ENCODE measurements at places on chromosomes 5 and 9.
A peak's percentile ranks its signal among the peaks of the same experiment; 100 is the strongest.

DNA sequence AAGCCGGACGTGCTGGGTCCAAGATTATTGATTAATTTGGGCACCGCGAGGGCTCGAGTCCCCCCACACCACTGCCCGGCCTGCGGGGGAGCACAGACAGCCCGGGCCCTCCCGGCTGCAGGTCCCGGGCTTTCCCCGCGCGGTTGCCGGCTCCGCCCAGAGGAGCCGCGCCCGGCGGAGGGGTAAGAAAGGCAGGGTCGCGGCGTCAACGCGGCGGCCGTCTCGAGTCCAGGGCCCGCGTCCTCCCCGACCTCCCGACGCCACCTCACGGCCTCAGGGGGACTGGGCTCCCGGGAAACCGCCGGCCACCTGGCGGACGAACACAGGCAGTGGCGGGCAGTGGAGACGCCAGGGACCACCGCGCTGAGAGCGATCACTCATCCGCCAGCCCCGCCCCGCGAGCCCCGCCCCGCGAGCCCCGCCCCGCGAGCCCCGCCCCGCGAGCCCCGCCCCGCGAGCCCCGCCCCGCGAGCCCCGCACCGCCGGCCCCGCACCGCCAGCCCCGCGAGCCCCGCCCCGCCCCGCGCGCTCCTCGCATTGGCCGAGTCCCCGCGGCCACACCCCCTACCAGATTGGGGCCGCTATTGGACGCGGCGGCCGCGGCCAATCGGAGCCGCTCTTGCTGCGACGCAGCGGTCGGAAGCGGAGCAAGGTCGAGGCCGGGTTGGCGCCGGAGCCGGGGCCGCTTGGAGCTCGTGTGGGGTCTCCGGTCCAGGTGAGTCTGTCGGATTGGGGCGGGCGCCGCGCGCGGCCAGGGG is at the start of gene MRPL41:
MRPL41 (plus strand) TSS at position 616 of the 758 bp plus-strand sequence. CDS start 203 bp downstream, outside the sequence.
- peak; percentile 92 for DNase-seq

GRCh38 chr5:143682929-143683386 is 129.0 kb upstream of the HMHB1 start:
- DNase-seq: no peak

- no peak for DNase-seq
These were observed 57.8 kb upstream of the SPINK5 start for GRCh38 chr5:148005788-148006520.

GRCh38 chr9:98124637-98125426 is 5.8 kb upstream of the TRIM14 start:
- DNase-seq: no peak

GRCh38 chr5:124729720-124730359 is 16.6 kb downstream of the ZNF608 start:
- no peak for DNase-seq

DNA sequence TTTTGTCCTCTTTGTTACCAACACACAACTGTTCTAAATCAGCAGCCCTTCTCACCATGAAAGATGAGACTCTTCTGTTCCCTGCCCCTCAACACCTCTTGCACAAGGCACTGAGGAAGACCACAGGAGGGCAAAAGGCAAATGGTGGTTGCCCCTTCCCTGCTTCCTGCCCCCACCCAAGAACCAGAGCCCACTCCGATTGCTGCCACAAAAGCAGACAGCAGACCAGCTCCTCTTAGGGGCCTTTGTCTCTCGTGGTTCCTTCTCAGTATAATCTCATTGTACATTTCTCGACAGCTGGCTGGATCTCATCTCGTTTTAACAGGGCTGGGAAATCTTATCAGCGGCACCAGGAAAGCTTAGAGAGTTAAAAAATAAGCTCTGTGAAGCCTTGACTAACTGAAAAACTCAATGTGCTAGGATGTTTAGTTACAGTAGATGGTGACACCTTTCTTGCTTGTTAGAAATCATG is 1.1 kb downstream of the MVB12B start:
- DNase-seq: no peak

DNA sequence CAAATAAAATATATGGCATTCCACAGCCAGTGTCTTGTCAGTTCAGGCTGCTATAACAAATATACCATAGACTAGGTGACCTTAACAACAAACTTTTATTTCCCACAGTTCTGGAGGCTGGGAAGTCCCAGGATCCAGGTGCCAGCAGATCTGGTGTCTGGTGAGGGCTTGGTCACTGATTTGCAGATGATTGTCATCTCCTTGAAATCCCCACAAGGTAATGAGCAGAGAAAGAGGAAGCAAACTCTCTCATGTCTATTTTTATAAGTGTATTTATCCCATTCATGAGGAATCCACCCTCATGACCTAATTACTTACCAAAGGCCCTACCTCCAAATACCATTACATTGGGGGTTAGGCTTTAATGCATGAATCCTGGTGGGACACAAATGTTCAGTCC is 663.2 kb downstream of the TLR4 start:
- DNase-seq: no peak

DNA sequence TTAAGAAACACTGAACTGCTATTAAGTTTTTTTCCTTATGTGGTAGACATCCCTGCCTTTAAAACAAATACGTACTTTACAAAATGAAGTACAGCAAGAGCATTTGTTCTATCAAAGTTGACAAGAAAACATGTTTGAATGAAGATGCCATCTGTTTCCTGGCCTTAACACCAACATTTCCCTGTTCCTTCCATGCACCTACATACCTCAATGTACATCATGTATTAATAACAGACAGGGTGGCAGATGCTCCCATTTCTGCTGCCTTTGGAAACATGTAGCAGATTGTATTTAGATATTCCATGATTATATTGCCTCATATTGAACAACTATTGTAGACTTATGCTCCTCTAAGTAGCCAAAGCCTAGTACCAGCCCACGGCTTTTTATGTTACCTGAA is 104.4 kb downstream of the PJA2 start:
- DNase-seq: no peak

DNA sequence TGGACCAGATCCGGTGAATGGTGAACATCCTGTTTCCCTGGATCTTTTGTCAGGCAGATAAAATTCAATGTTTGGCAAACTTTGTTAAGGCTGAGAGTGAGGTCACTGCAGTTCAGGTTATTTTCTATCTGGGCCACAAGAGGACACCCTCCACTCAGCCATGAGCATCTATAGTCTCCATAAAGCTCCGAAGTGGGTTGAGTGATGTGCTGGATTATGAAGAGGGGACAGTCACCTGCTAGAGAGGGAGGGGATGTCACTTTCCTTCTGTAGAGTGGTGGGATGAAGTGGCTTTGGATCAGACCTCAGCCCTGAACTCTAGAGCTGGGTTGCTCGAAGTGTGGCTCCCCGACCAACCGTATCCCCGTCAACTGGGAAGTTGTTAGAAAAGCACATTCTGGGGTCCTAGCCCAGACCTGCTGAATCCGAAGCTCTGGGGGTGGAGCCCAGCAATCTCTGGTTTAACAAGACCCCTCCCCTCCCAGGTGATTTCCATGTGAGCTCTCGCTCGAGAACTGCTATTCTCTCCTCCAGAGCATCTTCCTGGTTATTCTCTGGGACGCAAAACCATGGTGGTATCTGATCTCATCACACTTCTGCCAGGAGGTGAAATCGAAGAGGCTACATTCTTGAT is 31.8 kb upstream of the FGF1 start:
- peak; percentile 19 for DNase-seq

DNA sequence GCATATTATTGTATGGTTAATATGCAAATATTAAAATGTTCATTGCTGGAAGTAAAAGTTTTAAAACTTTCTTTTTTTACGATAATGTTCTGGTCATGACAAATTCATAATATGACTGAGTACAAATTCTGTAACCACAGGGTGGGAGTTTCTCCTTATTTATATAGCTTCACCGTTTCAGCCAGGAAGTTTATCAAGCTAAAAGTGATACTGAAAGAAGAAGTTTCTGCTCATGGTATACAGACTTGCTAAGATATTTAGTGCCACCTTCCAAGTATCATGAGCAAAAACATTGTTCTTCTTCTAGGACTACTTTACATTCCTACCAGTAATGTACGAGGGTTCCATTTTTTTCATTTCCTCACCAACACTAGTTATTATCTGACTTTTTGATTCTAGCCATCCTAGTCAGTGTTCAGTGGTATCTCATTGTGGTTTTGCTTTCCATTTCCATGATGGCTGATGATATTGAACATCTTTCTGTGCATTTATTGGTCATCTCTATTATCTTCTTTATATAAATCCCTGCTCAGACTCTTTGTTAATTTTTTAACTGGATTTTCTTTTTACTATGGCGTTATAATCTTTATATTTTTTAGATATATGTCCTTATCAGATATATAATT is 94.2 kb upstream of the PRRC1 start:
- no peak for DNase-seq

- DNase-seq: no peak
These were observed 276.6 kb upstream of the VLDLR start for GRCh38 chr9:2345013-2345412.

- DNase-seq: no peak
These were observed 297.0 kb upstream of the KLF4 start for GRCh38 chr9:107786561-107786960.

DNA sequence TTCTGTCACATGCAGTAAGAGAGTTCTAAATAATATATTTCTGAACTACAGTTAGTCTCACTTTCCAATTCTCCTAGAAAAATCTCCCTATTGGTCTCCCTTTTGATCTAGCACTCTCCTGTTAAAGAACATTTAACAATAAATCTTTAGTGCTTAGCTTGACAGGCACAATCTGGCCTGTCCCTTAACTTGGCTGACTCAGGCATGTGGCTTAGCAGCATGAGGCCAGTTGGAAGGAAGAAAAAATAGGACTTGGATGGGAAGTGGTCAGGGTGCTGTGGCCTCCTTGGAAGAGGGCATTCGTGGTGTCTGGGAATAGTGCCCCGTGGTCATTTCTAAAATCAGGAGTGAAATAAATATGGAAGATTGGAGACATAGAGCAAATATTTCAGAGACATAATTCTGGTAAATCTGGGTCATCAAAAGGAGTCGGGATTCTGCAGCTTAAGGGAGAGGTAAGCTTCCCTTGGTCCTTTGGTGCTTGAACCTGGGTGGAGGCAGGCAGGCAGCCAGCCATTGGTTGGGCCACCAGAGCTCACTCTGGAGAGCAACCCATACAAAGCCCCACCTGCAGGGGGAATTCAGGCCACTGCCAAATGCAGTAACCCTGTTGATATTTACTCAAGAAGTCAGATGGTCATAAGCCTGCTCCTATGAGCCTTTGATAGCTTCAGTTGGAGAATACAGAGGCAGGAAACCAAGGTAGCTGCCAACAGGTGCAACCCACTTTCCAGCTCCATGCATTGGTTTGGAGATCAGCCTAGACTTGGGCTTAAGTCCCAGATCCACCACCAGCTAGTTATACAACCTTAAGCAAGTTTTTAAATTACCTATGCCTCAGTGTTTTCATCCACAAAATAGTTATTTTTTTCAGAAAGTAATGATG is 28.8 kb upstream of the TLE4 start:
- no peak for DNase-seq

DNA sequence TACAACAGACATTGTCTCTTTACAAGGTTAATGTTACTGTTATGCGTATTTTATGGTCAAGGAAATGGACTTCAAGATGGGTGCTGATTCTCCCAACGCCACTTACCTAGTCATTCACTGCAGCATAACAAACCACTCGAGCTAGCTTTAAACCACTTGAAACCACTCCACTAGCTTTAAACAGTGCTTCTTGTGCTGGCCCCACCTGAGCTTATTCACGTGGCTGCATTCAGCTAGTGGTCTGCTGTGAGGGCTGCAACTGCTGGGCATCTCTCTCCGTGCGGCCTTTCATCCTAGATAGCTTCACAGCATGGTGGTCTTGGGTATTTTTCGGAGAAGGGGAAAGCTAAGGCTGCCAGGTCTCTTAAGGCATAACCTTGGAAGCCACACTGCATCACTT is 3.5 kb upstream of the HRH2 start:
- no peak for DNase-seq

DNA sequence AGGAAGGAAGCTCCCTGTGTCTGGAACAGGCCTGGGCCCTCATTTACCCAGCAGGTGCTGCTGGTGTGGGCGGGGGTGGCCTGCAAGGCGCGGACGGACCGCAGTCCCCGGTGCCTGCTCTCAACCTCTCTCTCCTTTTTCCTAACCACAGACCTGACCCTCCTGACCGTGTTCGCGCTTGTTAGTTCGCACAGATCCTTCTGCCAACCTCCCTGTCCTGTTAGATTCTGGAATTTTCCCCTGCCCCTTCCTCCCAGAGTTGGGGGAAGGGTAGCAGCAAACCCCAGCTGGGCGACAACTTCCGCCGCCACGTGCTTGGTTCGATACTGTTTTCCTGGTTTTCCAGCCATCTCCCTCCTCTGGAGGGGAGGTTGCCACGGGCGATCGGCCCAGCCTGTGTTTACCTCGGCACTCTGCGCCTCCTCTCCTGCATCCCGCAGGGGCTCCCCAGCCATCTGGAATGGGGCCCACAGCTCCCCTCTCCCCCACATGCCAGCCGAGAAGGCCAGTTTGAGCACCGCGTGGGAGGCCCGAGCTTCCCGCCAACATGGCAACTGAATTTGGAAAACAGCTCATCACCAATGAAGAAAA is 70.8 kb upstream of the UNC5A start:
- no peak for DNase-seq

DNA sequence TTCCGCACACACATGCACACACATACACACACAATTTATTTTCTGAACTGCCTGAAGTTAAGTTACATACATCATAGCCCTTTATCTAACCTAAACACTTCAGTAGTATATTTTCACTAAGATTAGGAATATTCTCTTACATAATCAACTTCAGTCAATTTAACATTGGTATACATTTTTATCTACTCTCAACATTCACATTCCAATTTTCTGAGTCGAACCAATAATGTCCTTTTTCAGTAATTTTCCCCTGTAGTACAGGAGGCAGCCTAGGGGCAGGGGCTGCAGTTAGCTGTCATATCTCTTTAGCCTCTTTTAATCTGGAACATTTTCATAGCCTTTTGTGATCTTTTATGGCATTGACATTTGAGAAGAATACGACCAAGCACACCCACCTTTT is 150.1 kb downstream of the DAB2IP start:
- DNase-seq: no peak

- no peak for DNase-seq
These were observed 202.4 kb upstream of the CDH9 start for GRCh38 chr5:27240791-27241190.

DNA sequence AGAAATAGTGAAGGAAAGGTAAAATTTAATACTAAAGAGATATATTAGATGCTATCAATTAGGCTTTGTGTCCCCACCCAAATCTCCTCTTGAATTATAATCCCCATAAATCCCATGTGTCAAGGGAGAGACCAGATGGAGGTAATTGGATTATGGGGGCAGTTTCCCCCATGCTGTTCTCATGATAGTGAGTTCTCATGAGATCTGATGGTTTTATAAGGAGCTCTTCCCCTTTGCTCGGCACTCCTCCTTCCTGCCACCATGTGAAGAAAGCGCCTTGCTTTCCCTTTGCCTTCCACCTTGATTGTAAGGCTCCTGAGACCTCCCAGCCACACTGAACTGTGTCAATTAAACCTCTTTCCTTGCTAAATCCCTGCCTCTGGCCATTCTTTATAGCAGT is 697.0 kb upstream of the RGMB start:
- no peak for DNase-seq

All from CD4-positive, alpha-beta T cell treated with Interleukin-1 beta for 1 hour (primary cell).